ENCODE measurements at places on chromosomes 2 and 18. TPM values are rescaled to one million over a fixed set of nuclear protein-coding genes. Genes with fewer than 3 reads are reported as not detected.

The DOCK10 gene
- 0.76 TPM for total RNA-seq

The LYG1 gene
- 1.3 TPM for total RNA-seq

DNA sequence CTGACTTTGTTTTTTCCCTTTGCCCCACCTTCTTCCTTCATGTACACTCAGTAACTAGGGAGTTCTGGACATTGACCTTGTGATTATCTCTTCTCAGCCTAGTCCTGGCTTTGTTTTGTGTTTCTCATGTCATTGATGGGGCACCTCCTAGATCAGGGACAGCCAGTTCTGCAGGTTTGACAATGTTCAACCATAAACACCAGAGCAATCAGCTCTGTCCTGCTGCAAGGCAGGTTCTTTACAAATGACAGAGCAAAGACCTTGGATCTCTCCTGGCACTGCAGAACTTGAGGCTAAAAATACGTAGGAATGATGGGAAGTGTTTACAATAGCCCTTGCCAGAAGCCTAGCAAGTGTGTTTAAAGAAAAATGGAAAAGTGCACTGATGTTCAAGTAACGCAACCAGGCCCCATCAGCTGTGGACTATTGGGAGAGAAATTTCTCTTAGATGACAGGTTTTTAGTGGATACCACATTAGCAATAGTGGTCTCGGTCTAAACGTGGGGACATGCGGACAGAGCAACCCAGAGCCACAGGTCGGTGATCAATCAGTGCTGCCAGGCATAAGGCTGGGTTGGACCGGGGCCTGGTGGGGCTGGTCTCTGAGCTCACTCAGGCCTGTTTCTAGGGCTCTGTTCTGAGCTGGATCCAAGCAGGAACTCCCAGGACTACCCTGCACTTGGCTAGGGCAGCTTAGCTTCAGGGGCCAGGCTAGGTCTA, 76.8 kb downstream of the SOWAHC start:
- no peaks in the 10 kb centered on the region for H3K4me1 ChIP-seq
- H3K27ac ChIP-seq: no peak overlapping the region
- no peaks in the 10 kb centered on the region for H3K27me3 ChIP-seq
- no peak for DNase-seq
- H3K4me3 ChIP-seq: no peak overlapping the region
- no peaks in the 10 kb centered on the region for H3K36me3 ChIP-seq

- DNase-seq: no peak
- H3K36me3 ChIP-seq: no peaks in the 10 kb centered on the region
- no peaks in the 10 kb centered on the region for H3K4me1 ChIP-seq
- peaks cover 73% of the 10 kb centered on the region for H3K27me3 ChIP-seq
- H3K27ac ChIP-seq: no peak overlapping the region
- H3K4me3 ChIP-seq: no peak overlapping the region
Measured at GRCh38 chr2:867296-867695, 83.4 kb upstream of the SNTG2 start.

The CCDC141 gene
- total RNA-seq: 0.09 TPM

- no peak overlapping the region for H3K27ac ChIP-seq
- peaks cover 1% of the 10 kb centered on the region for H3K36me3 ChIP-seq
- H3K4me1 ChIP-seq: no peaks in the 10 kb centered on the region
- no peak overlapping the region for H3K4me3 ChIP-seq
- no peak for DNase-seq
Measured at GRCh38 chr2:42585779-42586178, 17.3 kb downstream of the MTA3 start.

The IL37 gene
- total RNA-seq: not detected

DNA sequence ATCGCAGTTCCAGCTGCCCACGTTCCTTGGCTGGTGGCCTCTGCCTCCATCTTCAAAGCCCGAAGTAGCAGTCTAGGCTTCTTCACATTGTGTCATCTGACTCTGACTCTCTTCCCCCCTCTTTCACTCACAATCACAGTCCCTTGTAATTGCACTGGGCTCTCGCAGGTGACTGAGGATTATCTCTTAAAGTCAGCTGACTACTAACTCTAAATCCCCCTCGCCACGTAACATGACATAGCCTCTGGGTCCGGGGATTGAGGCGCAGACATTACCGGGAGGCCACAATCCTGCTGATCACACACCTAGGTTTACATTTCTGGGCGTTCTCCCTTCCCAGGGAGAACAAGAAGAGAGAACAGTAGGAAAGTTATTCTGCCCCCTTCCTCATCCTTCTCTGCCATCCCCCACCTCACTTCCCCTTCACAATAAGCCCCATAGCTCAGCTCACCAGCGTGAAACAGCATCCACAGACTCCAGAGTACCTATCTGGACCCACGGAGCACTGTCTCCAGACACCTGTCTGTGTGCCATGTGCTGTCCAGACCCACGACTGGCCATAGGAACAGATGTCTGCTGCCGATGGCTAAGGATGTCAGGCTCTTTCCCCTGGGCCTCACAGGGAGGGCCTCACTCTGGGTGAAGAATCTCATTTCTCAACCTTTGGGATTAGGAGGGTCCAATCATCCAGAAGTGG, 64.3 kb upstream of the FZD7 start:
- H3K4me1 ChIP-seq: no peaks in the 10 kb centered on the region
- H3K4me3 ChIP-seq: no peak overlapping the region
- H3K27me3 ChIP-seq: peaks cover 67% of the 10 kb centered on the region

GRCh38 chr2:63048367-63049171, 2.1 kb upstream of the OTX1 start:
- H3K4me1 ChIP-seq: peaks cover 2% of the 10 kb centered on the region
- H3K36me3 ChIP-seq: peaks cover 10% of the 10 kb centered on the region
- no peak for DNase-seq
- H3K27ac ChIP-seq: no peak overlapping the region
- no peak overlapping the region for H3K4me3 ChIP-seq
- H3K27me3 ChIP-seq: no peaks in the 10 kb centered on the region

The NR4A2 gene
- total RNA-seq: 5.6 TPM

GRCh38 chr18:62833494-62833893, 118.2 kb downstream of the PHLPP1 start:
- no peak for DNase-seq
- no peak overlapping the region for H3K4me3 ChIP-seq
- peaks cover 19% of the 10 kb centered on the region for H3K4me1 ChIP-seq
- no peak overlapping the region for H3K27ac ChIP-seq
- H3K36me3 ChIP-seq: peaks cover 6% of the 10 kb centered on the region
- no peaks in the 10 kb centered on the region for H3K27me3 ChIP-seq

The TMEFF2 gene
- total RNA-seq: not detected

The PCARE gene
- not detected for total RNA-seq

The CNTNAP5 gene
- total RNA-seq: not detected

The TUBA3E gene
- not detected for total RNA-seq

GRCh38 chr2:86302320-86302719, 35.1 kb downstream of the REEP1 start:
- no peak for DNase-seq
- no peaks in the 10 kb centered on the region for H3K4me1 ChIP-seq
- H3K36me3 ChIP-seq: no peaks in the 10 kb centered on the region
- H3K27me3 ChIP-seq: peaks cover 53% of the 10 kb centered on the region

GRCh38 chr2:122218596-122218995, 463.1 kb downstream of the TSN start:
- no peak for DNase-seq
- H3K4me1 ChIP-seq: no peaks in the 10 kb centered on the region
- H3K36me3 ChIP-seq: no peaks in the 10 kb centered on the region
- peaks cover 14% of the 10 kb centered on the region for H3K27me3 ChIP-seq

DNA sequence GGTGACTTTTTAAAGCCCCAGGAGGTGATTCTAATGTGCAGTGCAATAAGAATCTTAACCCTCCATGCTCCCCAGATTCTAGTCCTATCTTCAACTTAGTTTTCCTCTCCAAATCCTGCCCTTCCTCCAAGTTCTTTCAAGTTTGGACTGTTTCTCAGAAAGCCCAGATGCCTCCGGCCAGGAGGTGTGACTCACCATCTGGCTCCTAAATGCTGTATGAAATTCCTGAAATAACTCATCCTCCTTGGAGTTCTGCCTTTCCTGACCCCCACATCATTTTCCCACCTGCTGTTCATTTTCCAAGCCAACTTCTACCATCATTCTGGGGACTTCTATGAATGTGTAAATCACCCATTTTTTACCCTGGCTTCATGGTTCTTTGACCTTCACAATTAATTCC, 118.2 kb upstream of the NOL4 start:
- H3K27ac ChIP-seq: no peak overlapping the region
- no peaks in the 10 kb centered on the region for H3K4me1 ChIP-seq
- no peak for DNase-seq
- H3K36me3 ChIP-seq: no peaks in the 10 kb centered on the region
- no peak overlapping the region for H3K4me3 ChIP-seq
- H3K27me3 ChIP-seq: no peaks in the 10 kb centered on the region

- H3K36me3 ChIP-seq: peaks cover 17% of the 10 kb centered on the region
- DNase-seq: no peak
- H3K27ac ChIP-seq: peak overlapping the region; percentile 97
- peaks cover 3% of the 10 kb centered on the region for H3K27me3 ChIP-seq
Measured at GRCh38 chr2:42360493-42360889, 526 bp downstream of the COX7A2L start.

DNA sequence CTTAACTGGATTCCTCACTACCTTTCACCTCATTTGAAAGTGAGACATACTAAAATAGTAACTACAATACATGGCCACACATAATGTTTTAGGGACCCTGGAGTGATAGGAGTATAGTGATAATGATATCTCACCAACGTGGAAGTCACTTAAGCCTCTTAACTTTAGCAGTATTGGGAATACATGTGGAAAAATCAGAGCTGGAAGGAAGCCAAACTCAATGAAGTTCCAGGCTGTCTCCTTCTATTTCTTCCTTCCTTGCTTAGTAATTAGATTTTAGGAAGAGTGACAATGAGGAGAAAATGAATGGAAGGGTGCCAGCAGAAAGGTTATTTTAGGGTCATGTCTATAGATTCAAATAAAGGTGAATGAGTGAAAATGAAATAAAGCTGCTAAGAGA, 387.3 kb downstream of the PLCL1 start:
- H3K27me3 ChIP-seq: no peaks in the 10 kb centered on the region
- H3K27ac ChIP-seq: no peak overlapping the region
- no peaks in the 10 kb centered on the region for H3K4me1 ChIP-seq
- DNase-seq: no peak

The GPR55 gene
- 0.18 TPM for total RNA-seq

The CCBE1 gene
- total RNA-seq: 0.13 TPM

The AGXT gene
- 0.18 TPM for total RNA-seq

- no peaks in the 10 kb centered on the region for H3K4me1 ChIP-seq
- no peaks in the 10 kb centered on the region for H3K27me3 ChIP-seq
- no peaks in the 10 kb centered on the region for H3K36me3 ChIP-seq
- no peak for DNase-seq
- no peak overlapping the region for H3K4me3 ChIP-seq
Measured at GRCh38 chr2:16870491-16871076, 204.9 kb upstream of the CYRIA start.

DNA sequence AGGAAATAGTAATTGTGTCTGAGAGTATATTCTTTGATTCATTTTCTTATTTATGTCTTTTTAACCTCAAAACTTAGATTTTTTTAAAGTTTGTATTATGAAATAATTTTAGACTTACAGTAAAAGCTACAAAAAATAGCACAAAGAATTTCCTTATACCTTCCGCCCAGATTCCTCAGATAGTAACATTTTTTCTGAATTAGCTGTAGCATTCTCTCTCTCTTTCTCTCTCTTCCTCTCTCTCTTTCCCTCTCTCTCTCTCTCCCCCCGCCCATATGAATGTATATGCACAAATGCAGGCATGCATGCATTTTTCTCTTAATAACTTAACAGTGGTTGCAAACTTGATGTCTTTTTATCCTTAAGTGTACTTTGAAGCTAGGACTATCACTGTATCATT, 361.1 kb upstream of the NRP2 start:
- H3K4me3 ChIP-seq: no peak overlapping the region
- H3K4me1 ChIP-seq: no peaks in the 10 kb centered on the region
- H3K36me3 ChIP-seq: no peaks in the 10 kb centered on the region
- H3K27ac ChIP-seq: no peak overlapping the region

GRCh38 chr2:129087133-129087813, 768.6 kb upstream of the HS6ST1 start:
- H3K4me3 ChIP-seq: no peak overlapping the region
- no peaks in the 10 kb centered on the region for H3K4me1 ChIP-seq
- DNase-seq: no peak
- no peaks in the 10 kb centered on the region for H3K36me3 ChIP-seq
- no peak overlapping the region for H3K27ac ChIP-seq

The SH3RF3 gene
- total RNA-seq: 0.02 TPM

GRCh38 chr2:10554961-10555809, 107.1 kb upstream of the ODC1 start:
- peaks cover 24% of the 10 kb centered on the region for H3K4me1 ChIP-seq
- H3K27ac ChIP-seq: no peak overlapping the region
- H3K27me3 ChIP-seq: peaks cover 14% of the 10 kb centered on the region
- DNase-seq: no peak

DNA sequence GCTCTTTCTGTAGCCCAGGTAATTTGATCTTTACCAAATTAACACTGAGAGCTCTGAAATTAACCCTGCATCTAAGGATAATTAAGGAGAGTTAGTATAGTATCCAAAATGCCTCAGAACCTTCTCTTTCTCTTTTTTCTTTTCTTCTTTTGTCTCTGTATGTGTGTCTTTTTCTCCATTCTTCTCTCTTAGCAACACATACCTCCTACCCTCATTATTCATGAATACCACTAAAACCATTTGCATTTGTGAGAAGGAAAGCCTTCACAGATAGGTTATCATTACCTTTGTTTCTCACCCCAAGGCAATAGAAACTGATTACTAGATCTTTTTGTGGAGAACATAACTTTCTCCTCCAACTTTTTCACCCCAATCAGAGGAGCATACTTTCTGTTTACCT, 376.5 kb upstream of the NXPH2 start:
- DNase-seq: no peak
- no peak overlapping the region for H3K27ac ChIP-seq
- H3K4me1 ChIP-seq: no peaks in the 10 kb centered on the region

GRCh38 chr18:37306432-37306831, 259.2 kb downstream of the CELF4 start:
- no peak overlapping the region for H3K4me3 ChIP-seq
- no peak for DNase-seq
- H3K27ac ChIP-seq: no peak overlapping the region

The TMEM163 gene
- total RNA-seq: 0.11 TPM

- H3K27ac ChIP-seq: no peak overlapping the region
- no peaks in the 10 kb centered on the region for H3K36me3 ChIP-seq
- peaks cover 20% of the 10 kb centered on the region for H3K4me1 ChIP-seq
Measured at GRCh38 chr18:62325806-62326645, 916 bp downstream of the TNFRSF11A start.

The CDCA7 gene
- 66.8 TPM for total RNA-seq

- H3K36me3 ChIP-seq: no peaks in the 10 kb centered on the region
- H3K4me3 ChIP-seq: no peak overlapping the region
- H3K27ac ChIP-seq: no peak overlapping the region
- DNase-seq: no peak
- no peaks in the 10 kb centered on the region for H3K4me1 ChIP-seq
- H3K27me3 ChIP-seq: no peaks in the 10 kb centered on the region
Measured at GRCh38 chr2:51528156-51528555, 496.2 kb upstream of the NRXN1 start.

All from K562 (cell line).